ENCODE measurements at places on chromosomes 3 and 15.

GRCh38 chr15:83249030-83249343 lies 35.5 kb downstream of the BNC1 start:
- no peak for DNase-seq

GRCh38 chr3:14725564-14726440 lies 50.9 kb downstream of the C3orf20 start:
- DNase-seq = no peak

GRCh38 chr15:62476163-62476562 lies 311.1 kb upstream of the C2CD4B start:
- no peak for DNase-seq

GRCh38 chr3:37489355-37489754 lies 315.0 kb upstream of the LRRFIP2 start:
- no peak for DNase-seq

DNA sequence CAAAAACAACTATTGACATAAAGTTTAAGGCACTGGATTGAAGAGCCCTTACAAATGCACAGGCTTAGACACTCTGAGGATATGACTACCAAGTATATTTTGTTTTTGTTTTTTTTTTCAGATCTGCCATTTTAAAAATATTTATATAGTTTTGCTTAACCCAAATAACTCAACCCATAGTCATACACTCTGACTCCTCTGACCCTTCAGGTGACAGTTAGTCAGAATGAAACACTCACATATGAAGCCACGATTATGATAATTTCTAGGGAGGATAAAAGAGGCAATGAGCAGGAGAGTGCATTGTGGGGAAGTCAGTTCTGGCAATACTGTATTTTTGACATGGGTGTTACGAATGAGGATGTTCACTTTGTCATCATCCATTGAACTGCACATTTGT lies 774.7 kb downstream of the MECOM start:
- no peak for DNase-seq

DNA sequence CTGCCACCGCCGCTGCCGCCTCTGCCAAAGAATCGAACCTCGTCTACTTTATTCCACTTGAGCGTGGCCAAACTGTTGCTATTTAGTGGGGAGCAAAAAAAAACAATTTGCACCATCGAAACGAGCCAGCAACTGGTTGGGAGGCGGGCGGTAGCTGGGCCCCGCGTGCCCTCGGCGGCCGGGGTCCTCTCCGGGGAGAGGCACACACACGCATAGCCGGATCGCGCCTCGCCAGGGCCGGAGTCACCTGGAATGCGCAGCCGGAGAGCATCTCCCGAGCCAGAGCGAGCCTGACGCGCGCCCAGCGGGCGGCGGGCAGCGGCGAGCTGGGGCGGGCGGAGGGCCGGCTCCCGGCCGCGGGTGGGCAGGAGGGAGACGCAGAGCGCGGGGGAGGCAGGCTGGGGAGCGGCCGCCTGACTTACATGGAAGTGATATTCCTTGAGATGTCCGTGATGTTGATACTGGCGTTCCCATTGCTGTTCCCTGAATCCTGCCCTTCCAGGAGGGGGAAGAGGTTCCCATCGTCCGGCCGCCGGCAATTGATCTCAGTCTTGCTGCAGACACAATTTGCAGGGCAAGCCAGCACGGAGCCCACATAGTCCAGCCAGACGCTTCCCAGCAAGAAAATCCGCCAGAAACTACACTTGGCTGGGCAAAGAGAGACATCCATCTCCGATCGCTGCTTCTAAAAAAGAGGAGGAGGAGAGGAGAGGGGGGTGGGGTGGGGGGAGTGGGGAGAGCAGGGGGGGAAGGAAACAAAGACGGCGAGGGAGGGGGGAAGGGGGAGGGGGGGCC lies 858 bp downstream of the NTRK3 start:
- DNase-seq = no peak

DNA sequence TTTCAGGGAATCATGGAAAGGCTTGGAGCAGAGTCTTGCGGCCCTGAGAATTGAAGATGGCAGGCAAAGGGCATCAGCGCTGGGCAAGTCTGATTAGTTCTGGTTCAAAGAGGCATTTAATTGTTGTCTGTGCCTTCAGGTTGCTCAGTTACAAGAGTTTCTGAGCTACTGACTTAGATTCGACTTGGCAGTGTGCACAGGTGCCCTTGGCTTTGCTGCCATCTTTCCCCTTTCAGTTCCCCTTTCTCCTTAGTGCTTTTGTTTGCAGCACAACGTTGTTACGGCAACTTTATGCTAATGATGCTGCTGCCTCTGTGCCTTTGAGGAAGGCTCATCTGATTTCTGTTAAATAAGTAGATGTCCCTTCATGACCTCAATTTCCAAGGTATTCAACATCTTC lies 12.5 kb downstream of the P2RY14 start:
- no peak for DNase-seq

- DNase-seq = no peak
Observed at GRCh38 chr3:110234831-110235230, 836.8 kb upstream of the NECTIN3 start.

DNA sequence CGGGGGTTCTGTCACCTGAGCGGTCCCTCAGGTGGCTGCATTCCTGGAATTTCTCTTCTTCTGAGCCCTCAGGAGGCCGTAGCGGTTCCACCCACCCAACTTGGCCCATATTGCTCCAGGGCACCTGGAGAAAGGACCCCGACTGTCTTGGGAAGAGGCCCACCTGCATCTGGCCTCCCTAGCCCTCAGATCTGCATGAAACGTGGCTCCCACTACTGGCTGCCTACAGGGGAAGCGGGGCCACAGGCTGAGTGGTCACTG lies 9.9 kb upstream of the ANPEP start:
- DNase-seq = no peak

GRCh38 chr15:32029409-32029861 lies 880 bp upstream of the CHRNA7 start:
- no peak for DNase-seq

- DNase-seq = no peak
Observed at GRCh38 chr3:128372281-128372680, 94.4 kb downstream of the DNAJB8 start.

DNA sequence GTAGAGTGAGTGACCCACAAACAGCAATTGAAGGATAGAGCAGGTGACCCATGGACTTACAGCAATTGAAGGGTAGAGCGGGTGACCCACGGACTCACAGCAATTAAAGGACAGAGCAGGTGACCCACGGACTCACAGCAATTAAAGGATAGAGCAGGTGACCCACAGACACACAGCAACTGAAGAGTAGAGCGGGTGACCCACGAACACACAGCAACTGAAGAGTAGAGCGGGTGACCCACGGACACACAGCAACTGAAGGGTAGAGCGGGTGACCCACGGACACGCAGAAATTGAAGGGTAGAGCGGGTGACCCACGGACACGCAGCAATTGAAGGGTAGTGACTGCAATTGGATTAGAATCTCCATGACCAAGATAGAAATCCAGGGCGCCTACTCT lies 9.8 kb upstream of the TNK2 start:
- DNase-seq = no peak

GRCh38 chr15:50315814-50316630 lies 39.0 kb downstream of the GABPB1 start:
- DNase-seq = no peak

DNA sequence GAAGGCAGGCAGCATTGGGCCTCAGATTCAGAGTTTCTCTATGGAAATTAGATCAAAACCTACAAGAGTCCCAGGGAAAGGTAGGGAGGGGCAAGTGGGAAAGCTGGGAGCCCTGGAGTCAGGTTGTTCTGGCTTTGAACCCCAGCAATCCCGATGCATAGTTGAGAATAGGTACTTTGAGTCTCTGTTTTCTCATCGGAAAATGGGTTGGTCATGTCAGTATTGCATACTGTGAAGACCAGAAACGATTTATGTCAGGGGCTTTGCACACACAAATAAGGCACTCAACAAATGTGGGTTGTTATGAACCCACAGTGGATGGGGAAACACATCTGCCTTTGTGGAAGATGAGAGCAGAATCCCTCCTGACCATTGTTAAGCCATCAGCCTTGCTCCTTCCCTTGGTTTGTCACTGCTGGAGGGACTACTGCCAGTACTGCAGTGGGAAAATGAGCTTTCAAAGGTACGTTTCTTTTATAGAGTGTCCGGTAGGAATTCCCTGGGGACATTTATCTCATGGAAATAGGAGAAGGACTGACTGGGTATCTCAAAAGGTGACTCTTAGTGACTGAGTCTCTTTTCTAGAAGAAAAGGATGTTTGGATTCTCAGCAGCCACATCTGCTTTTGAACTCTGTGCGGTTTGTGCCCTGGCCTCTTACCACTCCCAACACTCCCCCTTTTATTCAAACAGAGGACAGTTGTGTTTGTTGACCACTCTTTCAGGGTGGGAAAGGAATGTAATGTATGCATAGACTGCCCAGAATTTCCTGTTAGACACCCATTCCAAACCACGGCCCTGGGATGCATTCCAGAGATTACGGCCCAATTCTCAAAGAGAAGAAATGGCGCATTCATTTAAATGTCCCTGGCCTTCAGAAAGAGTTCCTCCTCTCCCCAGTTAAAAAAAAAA lies 54.6 kb upstream of the VILL start:
- DNase-seq = no peak

GRCh38 chr15:66633041-66633937 lies 67.5 kb upstream of the LCTL start:
- no peak for DNase-seq

- no peak for DNase-seq
Observed at GRCh38 chr15:81351651-81352050, 22.4 kb downstream of the TMC3 start.

DNA sequence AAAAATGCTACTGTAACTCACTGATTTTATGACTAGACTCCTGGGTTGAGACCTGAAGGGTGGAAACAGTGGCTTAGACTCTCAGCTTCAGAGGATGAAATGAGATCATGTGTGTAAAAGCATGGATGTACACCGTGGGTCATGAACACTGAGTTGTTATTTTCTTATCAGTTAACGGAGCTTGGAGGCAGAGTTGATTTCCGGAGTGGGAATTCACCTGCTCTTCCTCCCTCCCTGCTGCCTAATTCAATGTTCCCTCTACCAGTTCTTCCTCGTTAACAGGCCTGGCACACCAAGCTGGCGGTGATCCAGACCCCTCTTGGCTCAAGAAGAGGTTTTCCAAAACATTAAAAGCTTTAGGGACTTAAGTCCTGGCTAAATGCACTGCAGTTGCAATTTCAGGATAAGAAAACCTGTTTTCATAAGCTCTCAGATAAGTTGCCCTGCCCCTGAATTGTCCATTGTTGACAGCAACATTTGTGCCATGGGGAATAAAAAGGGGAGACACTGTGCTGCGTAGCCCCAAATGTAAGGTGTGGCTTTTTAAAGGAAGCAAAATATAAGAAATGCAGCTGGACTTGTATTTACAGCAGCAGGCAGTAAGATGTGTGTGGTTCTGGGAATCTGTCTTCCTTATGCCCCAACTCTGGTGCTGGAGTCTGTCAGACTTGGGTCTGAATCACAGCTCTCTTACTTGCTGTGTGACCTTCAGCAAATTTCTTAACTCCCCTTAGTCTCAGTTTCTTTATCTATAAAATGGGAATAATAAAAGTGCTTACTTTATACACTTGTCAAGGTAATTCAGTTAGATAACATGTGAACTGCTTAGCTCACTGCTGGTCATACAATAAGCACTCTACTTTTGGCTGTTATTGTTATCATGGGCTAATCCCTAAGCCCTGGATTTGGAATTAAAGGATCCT lies 9.9 kb downstream of the PDIA5 start:
- no peak for DNase-seq
